ENCODE measurements at places on chromosomes 6 and 20.

- no peak for DNase-seq
Observed at GRCh38 chr6:159527351-159527750, 165.7 kb downstream of the SOD2 start.

GRCh38 chr6:160139420-160139851 is 17.8 kb downstream of the SLC22A1 start:
- DNase-seq = no peak

GRCh38 chr6:134402372-134402984 is 84.6 kb upstream of the SGK1 start:
- DNase-seq = no peak

GRCh38 chr6:36025932-36026327 is 1.5 kb upstream of the SLC26A8 start:
- DNase-seq = no peak
